Hypothalamus (tissue), 51 donors: ENCODE measurements at places on chromosomes 11 and 22.

DNA sequence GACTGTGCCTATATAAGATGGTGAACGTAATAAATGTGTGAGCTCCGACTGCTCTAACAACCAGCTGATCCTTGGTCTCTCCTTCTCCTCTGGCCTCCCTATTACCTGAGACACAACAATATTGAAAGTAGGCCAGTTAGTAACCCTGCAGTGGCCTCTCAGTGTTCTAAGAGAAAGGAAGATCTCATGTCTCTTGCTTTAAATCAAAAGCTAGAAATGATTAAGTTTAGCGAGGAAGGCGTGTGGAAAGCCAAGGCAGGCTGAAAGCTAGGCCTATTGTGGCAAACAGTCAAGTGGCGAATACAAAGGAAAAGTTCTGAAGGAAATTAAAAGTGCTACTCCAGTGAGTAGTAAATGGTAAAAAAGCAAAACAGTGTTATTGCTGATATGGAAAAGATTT is 39.5 kb downstream of the HIPK3 start:
- no peak for DNase-seq

- DNase-seq = no peak
These were observed 64.0 kb upstream of the PTPRJ start for GRCh38 chr11:47916361-47916841.

DNA sequence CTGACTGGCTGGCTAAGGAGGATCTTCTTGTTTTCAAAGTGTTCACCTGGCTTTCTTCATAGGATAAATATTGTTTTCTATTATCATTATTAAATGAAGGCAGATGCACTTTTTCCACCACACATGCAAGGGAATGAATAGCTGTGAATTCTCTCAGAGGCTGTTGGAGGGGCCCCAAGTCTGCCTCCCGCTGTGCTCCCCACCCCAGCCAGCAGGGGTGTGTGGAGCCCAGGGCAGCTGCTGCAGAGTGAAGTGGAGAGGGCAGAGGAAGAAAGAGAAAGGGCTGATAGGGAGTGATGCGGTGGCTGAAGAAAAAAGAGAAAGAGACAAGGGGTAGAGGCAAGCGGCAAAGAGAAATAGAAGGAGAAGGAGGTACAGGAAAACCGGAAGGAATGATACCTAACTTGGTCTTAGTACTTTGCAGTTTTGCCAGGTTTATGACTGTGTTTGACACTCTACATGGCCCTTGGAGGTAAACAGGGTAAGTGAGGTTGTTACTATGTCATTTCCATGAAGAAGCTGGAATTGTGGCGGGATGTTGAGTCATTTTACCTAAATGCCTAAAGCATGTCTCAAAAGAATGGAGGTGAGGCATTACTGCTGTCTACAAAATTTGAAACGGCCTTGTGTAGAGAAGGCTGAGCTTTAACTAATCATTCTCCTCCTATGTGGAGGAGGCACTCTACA is 145.7 kb upstream of the B3GAT1 start:
- DNase-seq = no peak

- DNase-seq = no peak
These were observed 33.6 kb upstream of the FIBIN start for GRCh38 chr11:26960281-26960680.

DNA sequence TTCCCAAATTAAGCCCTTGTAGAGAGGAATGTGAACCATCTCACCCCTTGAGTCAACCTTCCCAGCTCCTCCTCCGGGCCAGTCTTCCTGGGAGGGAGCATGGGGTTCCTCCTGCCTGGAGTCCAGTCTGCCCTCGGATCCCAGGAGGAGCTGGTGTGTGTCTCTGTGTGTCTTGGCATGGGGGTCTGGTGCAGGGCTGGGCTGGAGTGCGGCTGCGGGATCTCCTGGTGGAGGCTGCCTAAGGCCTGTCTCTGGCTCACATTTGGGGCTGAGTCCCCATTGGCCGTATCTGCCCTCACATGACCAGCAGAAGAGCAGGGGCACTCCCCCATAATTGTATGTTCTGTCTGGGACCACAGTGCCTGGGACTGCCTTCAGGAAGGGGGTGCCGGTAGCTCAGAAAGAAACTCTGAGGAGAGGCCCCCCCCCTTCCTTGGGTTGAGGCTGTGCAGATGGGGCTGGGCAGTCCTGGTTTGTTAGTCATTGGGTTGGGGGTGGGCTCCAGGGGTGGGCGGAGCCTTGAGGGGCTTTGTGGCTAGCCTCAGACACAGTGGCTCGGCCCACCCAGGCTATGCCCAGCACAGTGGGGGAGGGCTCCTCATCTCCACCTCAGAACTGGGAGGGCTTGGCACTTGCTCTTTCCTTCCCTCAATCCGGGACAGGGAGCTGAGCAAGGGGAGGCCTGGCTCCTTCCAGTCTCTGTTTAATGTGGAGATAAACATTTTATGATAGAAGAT is 2.9 kb downstream of the C1QTNF5 start:
- DNase-seq = no peak

- no peak for DNase-seq
These were observed 10.4 kb upstream of the MS4A10 start for GRCh38 chr11:60774726-60775125.

- no peak for DNase-seq
These were observed 23.8 kb downstream of the TRMU start for GRCh38 chr22:46359362-46359761.

DNA sequence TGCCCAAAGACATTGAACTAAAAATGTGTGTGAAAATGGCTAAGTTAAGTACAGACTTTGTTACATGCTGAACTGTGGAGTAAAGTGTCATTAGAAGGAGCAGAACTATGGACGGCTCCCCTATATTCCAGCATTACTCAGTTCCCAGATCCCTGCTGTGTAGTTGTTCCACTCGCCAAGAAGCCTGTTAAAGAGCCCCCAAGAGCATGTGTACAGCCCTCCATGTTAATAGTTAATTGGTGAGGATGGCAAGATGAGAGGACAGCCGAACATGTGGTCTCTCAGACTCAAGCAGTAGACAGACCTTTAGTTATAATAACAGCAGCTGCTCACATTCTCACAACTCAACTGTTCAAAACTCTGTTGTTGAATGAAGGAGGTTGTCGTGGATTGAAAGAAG is 127.4 kb downstream of the ELP4 start:
- no peak for DNase-seq

DNA sequence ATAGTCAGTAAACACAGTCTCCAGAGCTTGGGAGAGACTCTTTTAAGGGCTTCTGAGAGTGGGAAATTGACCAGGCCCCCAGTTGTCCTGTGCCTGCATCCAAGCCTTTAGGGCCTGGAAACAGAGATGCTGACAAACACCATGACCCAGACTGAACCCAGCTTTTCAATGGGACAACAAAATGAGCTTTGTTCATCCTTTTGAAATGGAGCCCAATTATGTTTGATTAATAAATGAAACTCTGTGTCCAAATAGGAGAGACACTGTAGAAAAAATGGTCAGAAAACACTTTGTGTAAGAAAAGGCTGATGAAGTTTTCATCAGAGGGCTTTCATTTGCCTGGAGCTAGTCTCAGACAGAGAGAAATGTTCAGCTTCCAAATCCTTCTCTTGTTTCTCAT is 146.0 kb downstream of the RRAS2 start:
- DNase-seq = no peak

GRCh38 chr11:106076171-106076918 is 802 bp downstream of the KBTBD3 start:
- no peak for DNase-seq

DNA sequence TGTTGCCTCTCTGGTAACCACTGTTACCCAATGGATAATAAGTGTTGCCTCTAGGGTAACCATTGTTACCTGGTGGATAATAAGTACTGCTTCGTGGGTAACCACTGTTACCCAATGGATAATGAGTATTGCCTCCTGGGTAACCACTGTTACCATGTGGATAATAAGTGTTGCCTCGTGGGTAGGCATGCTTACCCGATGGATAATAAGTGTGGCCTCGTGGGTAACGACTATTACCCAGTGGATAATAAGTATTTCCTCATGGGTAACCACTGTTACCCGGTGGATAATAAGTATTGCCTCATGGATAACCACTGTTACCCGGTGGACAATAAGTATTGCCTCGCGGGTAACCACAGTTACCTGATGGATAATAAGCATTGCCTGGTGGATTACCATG is 13.8 kb upstream of the NXPE4 start:
- DNase-seq = no peak

DNA sequence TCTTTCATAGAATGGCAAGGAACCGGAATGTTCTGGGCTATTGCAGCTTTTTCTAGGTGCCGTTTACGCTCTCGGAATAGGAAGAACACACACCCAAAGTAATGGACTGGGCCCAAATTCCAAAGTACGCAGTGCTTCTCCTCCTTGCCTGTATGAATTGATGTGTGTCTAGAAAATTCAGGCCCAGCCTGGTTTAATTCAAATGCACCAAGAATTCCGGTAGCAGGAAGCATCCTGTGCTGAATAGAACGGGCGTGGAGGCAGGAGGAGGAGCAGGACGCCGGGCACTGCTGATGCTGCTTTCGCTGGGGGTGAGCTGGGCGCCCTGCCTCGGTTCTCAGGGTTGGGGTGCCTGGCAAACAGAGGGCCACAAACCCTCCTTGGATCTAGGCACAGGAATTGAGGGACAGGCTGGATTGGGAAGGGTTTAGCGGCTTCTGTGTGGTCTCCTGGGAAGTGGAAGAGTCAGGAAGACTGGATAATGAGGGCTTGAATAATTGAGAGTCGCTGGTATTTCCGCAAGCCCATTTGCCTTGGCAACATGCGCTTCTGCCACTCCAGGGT is 2.0 kb downstream of the PARVB start:
- no peak for DNase-seq

DNA sequence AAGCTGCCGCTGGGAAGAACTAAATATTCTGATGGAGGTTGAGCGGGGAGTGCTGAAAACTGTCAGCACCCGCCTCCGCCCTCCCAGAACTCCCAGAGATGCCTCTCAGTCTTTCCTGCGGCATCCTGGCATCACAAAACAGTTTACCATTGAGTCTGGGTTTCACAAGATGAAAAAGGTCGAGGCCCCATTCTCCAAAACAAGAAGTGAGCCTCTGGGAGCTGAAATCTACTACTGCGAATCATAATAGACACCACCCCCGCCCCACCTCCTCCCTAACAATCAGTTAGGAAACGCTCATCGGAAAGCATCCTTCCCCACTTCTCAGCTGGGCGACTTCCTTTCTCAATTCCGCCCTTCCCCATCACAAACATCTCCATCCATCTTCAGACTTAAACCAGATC is 1.0 kb downstream of the SUN2 start:
- no peak for DNase-seq

- DNase-seq = no peak
These were observed 15.8 kb upstream of the SIK2 start for GRCh38 chr11:111586388-111586831.

DNA sequence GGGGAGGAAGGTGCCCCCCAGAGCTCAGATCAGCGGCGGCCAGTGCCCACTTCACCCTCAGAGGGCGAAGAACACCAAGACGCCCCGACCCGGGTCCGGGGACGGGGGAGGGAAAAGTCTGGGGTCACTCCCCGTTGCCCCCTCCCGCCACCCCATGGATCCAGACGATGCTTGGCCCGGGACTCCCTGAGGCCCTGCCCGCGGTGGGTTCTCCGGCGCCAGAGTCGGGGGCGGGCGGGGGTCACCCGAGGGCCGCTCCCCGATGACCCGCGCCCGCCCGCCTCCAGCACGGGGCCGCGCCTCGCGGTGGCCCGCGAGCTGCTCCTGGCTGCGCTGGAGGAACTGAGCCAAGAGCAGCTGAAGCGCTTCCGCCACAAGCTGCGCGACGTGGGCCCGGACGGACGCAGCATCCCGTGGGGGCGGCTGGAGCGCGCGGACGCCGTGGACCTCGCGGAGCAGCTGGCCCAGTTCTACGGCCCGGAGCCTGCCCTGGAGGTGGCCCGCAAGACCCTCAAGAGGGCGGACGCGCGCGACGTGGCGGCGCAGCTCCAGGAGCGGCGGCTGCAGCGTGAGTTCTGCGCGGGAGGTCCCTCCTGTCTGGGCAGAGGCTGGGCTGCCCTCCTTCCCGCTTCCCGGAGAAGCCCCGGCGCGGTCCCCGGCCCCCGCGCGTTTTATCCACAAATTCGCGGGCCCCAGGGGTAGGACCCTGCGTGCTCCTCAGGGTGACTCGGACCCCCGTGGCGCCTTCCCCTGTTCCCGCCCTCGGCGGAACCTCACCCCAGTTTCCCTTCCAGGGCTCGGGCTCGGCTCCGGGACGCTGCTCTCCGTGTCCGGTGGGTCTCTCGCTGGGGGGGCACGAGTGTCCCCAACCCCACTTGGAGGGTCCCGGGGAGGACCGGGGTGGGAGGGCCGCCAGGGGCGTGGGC is 1.1 kb downstream of the NLRP6 start:
- DNase-seq = no peak

DNA sequence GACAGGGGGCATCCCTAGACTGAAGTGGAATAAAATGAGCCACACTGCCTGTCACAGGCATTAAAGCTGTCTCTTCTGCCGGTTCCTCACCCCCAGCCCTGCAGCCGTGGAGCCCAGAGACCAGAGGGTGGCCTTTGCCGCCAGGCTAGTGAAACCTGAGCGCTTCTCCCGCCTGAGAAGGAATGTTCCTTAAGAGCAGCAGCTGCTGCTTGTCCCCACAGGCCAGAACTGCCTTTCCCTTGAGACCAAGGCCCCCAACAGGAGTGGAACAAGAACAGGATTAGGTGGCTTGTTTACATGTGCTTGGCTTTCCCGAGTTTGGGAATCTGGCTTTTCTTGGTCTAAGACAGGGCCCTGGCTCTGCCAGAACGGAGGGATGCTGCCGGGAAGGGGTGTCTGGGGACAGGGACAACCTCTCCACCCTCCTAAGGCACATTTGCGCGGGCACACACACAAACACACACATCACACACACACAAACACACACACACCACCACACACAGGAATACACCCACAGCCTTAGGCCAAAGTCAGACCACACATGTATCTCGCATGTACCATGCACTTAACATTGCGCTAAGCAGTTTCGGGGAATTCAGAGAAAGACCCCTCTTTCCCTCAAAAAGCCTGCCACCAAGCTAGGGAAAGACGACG is 91.8 kb downstream of the FEZ1 start:
- no peak for DNase-seq

DNA sequence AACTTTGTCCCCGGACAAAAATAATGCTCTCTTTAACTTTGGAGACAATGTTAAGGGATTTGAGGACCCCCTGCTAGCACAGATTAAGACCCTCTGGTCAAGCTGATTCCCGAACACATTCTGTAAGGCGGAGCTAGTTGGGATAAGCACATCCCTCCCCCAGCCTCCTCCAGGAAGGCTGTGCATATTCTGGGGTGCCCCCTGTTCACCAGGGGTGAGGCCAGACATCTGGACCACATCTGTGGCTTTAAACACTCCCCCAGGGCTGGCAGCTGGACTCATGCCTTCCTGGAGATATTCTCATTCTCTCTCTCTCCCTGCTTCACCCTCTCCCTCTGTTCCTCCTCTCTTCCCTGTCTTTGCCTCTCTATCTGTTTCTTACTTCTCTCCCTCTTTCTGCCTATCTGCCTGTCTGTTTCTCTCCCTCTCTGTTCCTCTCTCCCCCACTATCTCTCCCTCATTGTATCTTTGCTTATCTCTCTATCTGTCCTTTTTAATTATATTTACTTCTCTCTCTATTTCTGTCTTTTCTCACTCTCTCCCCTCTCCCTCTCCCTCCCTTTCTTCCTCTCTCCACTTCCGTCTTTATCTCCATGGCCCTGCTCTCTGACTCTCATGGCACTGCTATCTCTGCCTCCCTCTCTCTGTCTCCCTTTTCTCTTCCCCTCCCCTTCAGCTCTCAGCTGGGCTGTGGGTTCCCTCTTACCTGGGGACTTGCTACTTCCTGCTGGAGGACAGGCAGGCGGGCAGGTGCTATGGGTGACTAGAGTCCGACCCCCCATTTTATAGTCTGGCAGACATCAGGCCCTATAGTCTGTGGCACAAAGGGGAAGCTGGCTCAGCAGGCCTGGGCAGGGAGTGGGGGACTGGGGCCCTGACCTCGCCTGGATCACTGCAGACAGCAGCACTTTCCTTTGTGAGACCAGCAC is at the start of gene CRYBB1:
TSS of gene CRYBB1 (minus strand) at position 757 of the 929 bp plus-strand sequence. CDS start 1,708 bp downstream, outside the sequence.
- DNase-seq = peak; percentile 7

- no peak for DNase-seq
These were observed 16.7 kb upstream of the KCNQ1OT1 start for GRCh38 chr11:2716376-2717095.
